ENCODE measurements at places on chromosomes 2 and 18.

DNA sequence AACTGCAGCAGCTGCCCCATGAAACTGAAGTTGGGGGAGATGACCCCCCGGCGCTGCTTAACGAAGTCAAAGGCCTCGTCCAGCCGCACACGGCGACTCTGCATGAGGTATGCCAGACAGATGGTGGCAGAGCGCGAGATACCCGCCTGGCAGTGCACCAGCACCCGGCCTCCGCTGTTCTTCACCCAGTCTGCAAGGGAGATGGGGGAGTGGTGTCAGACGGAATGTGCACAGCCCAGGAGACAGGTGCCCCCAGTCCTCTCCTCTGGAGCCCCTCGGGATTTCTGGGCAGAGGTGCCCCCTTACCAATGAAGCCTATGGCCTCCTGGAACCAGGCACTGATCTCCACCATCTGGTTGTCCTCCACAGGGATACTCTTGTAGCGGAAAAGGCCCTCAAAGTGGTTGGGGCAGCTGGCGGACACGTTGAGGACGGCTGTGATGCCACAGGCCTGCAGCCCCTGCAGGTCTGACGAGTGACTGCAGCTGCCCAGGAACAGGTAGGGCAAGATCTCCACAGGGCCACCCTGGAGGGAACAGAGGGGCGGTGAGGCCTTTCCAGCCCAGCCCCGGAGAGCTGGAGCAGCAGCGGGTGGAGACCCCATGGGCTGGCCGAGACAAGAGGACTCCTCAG, 1.3 kb downstream of the DUSP2 start:
- no peak for DNase-seq

DNA sequence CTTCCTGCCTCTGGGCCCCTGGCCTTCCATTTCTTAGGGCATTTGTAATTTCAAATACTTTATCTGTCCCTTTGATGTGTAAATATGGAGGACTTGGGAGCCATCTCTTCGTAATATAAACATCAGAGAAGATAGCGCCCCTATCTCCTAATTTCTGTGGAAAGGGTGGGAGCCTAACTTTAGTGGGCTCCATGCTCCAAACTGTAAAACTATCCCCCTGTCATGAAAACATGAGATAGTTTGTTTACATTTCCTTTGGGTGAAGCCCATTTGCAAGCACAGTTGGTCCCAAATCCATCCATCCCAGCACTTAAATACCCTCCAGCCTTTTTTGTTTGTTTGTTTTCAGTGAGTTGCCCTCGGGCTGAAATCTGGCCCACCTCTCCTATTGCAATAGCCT, 782.6 kb upstream of the FSHR start:
- no peak for DNase-seq

DNA sequence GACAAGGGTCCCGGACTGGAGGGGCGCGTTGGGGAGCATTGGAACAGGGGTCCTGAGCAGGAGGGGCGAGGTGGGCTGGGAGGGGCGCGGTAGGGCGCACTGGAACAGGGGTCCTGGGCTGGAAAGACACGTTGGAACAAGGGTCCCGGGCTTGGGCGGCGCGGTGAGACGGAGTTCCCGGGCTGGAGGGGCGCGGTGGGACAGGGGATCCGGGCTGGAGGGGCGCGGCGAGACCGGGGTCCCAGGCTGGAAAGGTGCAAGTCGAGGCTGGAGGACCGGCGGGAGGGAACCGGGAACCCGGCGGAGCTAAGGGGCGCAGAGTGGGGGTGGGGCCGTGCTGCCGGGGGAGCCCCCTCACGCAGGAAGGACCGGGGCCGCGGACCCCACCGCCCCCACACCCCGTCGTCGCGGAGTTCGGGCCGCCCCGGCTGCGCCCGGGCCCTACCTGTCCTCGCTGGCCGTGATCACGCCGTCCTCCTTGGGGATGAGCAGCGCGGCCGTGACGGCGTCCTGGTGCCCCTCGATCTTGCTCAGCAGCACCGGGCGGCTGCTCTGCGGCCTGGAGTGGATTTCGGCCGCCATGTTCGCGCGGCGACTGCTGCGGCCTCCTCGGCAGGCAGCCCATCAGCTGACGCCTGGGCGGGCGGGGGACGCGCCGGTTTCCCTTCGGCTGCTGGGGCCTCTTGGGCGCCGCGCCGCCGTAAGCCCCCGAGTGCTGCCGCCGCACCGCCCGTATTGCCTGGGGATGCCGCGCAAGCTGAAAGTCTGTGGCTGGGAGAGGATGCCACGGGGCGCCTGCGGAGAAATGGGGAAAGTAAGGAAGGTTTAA, at the start of gene WDFY1:
TSS of gene WDFY1 (minus strand) at position 633 of the 829 bp plus-strand sequence. CDS start at position 582, 51 bp downstream.
- DNase-seq, result peak; percentile 72

DNA sequence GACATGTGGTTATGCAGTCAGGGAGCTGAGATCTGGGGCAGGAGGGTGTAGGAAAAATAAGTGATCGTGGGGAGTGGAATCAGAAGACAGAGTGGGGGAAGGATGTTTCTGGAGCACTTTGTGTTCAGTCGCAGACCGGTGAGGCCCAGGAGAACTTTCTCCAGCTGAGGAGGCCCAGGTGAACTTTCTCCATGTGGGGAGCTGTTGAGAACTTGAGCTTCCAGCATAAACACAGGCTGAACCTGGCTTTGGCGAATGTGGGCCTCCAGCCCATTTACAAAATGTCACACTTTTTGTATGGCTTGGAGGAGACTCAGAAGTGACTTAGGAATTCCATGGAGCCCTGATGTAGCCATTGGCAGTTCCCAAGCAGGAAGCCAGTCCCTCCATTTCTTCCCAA, 108.5 kb downstream of the VAPA start:
- no peak for DNase-seq

All from stimulated activated CD4-positive, alpha-beta T cell treated with anti-CD3 and anti-CD28 coated beads, TNF-alpha, amount 100 ng/mL, for 48 hours (primary cell).